ENCODE measurements at places on chromosomes 3 and 15. TPM values are rescaled to one million over a fixed set of nuclear protein-coding genes. Genes with fewer than 3 reads are reported as not detected.
A peak's percentile ranks its signal among the peaks of the same experiment; 100 is the strongest.

The GADL1 gene
- total RNA-seq = 0.15 TPM

The ULK4 gene
- 12.1 TPM for total RNA-seq

The HYKK gene
- total RNA-seq = 3.1 TPM

The SPTBN5 gene
- total RNA-seq = 0.90 TPM

The GPR149 gene
- total RNA-seq = not detected

The C3orf20 gene
- not detected for total RNA-seq

The ROPN1 gene
- total RNA-seq = not detected

The PYGO1 gene
- total RNA-seq = 0.83 TPM

The PSTPIP1 gene
- 1.1 TPM for total RNA-seq

The ALDH1A3 gene
- total RNA-seq = 9.2 TPM

The SCN10A gene
- not detected for total RNA-seq

The AADACL2 gene
- not detected for total RNA-seq

The CPNE9 gene
- 3.8 TPM for total RNA-seq

The NDUFB5 gene
- total RNA-seq = 78.9 TPM

GRCh38 chr15:66704019-66704802, 2.2 kb downstream of the SMAD6 start:
- no peak for DNase-seq

DNA sequence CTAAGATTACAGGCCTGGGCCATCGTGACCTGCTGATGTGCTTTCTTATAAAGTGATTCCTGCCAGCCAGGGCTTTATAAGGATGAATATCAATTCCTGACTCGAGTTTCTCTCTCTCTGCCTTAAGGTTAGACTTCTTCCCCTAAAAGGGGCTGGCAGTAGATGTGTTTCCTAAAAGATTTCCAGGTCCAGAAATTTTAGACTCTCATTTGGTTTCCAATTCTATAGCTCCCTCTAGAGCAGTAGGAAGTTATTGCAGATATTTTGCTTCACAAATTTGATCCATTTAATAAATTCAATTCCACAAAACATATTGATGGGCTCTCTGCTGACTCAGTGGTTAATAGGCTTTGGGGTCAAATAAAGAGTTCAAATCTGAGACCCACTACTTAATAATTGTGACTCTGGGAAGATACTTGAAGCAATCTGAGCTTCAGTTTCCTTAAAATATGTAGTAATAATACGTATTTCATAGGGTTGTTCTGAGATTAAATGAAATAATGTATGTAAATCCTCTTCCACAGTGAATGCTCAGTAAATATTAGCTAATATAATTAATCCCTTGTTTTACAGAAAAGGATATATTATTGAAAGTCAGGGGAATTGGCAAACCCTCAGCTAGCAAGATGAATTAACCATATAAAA, 2.1 kb downstream of the TRIM69 start:
- DNase-seq = no peak

- DNase-seq = peak; percentile 65
Observed at GRCh38 chr3:46484911-46485778, 12.6 kb upstream of the RTP3 start.

DNA sequence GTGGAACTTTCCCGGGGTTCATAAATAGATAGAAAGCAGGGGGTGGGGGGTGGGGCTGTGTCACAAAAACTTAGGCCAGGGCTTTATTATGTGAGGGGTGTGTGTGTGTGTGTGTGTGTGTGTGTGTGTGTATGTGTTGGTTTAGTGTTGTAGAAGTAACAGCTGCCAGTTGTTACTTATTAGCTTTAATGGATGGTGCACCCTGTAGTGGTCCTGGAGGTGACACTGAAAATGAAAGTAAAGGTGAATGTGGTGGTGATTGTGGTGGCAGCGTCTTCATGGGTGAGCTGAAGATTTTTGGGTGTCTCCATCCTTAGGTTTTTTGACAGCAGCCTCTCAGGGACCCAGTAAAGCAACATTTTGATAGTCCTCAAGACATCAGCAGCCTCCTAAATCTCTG, 449.9 kb downstream of the PDCD6IP start:
- DNase-seq = no peak

DNA sequence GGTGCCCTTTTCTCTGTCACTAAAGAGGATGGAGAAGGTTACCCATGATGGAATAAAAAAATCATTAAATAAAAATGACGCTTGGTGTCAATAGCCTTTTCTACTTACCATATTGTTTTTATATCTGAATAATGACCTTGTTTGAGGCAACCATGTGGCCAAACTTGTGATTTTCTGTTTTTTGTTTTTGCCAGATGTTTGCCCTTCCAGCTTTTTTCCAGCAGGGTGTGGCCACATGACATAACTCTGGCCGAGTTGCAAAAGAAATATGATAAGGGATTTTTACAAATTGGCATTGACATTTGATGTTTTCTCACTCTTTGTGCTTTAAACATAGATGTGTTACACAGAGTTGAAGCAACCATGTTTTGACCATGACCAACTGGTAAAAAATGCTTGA, 39.7 kb upstream of the EPHA3 start:
- DNase-seq = no peak

- DNase-seq = no peak
Observed at GRCh38 chr3:130850044-130850797, 43.7 kb upstream of the ATP2C1 start.

GRCh38 chr3:127473244-127474024, 117.1 kb downstream of the TPRA1 start:
- DNase-seq = peak; percentile 93

DNA sequence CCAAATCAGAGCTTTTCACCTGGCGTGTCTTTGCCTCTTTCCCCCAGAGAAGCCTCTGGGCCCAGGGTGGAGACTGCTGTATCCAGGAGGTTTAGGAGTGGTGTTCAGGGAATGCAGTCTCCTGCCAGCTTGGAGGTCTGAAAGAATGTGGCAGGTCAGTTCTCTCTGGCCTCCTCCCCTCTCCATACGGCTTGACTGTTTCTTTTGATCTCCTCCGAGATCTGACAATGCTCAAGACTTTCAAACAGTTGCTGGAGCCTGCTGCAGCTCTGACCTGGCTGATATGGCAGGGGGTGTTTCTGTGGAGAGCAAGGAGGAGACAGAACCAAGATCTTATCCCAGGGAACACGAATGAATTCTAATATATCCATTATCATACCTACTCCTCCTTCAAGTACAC, 24.7 kb upstream of the TM4SF4 start:
- no peak for DNase-seq

DNA sequence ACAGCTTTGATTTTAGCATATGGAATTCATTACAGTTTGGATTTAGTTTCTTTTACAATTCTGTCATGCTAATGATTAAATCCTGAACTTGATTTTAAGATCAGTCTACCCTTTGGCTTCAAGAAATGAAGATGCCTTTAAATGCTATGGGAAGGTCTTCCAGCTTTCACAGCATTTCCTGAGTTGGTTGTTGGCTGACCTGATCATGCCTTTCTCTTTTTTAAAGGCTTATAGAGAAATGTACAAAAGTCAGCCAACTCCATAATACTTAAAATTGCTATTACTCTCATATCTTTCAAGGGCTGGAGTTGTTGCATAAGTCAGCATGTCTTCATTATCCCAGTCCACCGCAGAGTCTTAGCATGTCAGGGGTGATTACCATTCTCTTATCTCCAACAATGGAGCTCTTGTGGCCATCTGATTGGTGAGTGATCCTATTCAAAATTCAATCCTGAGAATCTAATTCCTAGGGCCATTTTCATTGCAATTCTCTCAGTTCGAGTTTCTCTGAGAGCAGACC, 123.8 kb downstream of the GMNC start:
- no peak for DNase-seq

DNA sequence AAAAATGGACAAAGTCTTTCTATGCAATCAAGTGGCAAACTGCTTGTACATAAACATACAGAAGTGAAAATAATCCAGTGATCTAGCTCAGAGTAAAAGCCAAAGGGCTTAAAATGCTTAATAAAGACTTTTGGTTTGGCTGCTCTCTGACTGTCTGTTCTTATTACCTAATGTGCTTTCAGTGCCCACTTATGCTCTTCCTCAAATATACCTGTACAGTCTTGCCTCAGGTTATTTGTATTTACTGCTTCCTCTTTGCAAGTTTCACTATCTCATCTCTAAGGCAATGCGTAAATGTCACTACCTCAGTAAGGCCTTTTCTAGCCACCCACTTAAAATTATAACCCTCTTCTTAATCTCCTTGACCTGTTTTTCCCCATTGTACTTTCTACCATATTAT, 171.8 kb downstream of the EPHA6 start:
- no peak for DNase-seq

DNA sequence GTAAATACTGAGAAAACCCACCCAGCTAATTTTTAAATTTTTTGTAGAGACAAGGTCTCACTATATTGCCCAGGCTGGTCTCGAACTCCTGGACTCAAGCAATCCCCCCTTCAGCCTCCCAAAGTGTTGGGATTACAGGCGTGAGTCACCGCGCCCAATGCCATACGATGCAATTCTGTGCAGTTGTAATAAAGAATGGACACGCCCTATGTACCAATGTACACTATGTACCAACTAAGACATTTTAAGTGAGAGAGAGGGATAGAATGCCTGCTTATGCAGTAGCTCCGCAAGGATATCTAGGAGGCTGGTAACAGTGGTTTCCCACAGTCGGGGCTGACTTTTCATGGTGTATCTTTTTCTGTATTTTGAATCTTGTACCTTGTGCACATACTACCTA, 14.6 kb downstream of the ZNF710 start:
- no peak for DNase-seq

- no peak for DNase-seq
Observed at GRCh38 chr15:27241943-27242342, 271.0 kb downstream of the GABRG3 start.

DNA sequence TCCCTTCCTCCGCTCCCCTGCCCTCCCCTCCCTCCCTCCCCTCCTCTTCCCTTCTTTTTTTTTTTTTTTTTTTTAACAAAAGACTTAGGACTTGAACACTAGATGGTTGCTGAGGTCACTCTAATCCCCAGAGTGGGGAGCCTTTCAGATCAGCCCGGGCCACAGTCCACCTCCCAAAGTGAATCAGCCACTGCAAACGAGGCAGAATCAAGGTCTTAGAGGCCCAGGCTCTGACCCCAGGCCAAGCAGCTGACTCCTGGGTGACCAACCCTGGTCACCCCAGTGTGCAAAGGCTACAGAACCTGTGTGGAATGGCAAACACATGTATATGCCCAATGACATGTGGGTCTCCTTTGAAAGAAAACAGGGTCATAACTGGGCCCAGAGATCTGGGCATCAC, 18.3 kb upstream of the EHD4 start:
- no peak for DNase-seq

DNA sequence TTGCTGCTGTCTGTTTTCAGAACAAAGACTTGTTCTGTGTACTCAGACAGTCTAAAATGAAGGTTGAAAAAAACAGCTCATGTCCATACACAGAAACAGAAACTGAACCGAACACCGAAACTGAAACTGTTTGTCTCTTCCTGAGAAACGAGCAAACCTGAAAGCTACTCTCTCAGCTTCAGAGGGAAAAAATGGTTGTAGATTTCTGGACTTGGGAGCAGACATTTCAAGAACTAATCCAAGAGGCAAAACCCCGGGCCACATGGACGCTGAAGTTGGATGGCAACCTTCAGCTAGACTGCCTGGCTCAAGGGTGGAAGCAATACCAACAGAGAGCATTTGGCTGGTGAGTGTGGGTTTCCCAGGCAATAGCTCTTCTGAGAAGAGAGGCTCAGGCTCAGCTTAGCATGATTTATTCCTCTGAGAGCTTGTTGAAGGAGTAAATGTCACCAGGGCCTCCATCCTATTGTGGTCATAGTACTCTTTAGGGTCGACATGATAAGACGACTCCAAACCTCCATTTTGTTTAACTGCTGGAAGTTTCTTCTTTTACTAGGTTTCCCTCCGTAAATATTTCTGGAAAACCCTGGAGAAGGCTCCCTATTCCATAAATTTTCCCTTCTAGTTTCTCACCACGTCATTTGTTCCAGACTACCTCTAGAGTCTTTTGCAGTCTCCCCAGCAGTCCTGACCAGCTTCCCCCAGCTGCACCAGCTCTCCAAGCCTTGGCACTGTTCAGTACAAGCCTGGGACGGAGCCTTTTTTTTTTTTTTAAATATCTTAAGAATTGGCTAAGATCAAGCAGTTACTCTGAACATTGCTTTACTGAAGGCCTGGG, at the start of gene RTP4:
Gene RTP4, plus strand, starts transcription at position 135 of the 838 bp plus-strand sequence. Its CDS starts 57 bp downstream, at position 192.
- DNase-seq = no peak

DNA sequence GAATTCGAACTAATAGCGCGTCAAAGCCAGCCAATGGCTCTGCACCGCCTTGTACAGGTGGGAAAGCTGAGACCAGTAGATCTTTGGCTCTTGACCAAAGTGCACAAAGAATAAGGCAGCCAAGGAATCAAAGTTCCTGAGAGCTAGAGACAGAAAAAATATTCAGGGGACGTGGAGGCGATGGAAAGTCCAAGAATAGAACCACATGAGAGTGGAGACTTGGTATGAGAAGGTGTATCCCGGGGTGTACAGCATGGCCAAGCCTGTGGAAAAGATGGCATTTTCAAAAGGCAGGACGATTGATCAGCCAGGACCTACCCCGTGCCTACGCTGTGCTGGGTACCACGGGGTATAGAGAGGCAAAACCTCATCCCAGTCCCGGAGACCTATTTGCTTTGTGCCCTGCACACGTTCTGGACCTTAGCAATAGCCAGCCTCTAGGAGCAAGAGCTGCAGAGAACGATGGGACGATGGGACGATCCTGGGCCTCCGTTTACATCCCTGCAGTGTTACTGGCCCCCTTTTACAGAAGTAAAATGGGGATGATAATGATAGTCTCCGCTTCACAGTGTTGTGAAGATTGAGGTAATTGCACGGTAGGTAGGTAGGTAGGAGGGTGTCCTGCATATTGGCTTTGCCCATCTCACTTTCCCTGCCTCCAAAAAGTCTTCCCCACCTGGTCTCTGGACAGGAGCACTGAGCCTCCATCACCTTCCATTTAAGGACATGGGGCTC, 583 bp upstream of the RBSN start:
- DNase-seq = no peak

GRCh38 chr3:119420196-119420595, 43.2 kb downstream of the TMEM39A start:
- peak; percentile 34 for DNase-seq

DNA sequence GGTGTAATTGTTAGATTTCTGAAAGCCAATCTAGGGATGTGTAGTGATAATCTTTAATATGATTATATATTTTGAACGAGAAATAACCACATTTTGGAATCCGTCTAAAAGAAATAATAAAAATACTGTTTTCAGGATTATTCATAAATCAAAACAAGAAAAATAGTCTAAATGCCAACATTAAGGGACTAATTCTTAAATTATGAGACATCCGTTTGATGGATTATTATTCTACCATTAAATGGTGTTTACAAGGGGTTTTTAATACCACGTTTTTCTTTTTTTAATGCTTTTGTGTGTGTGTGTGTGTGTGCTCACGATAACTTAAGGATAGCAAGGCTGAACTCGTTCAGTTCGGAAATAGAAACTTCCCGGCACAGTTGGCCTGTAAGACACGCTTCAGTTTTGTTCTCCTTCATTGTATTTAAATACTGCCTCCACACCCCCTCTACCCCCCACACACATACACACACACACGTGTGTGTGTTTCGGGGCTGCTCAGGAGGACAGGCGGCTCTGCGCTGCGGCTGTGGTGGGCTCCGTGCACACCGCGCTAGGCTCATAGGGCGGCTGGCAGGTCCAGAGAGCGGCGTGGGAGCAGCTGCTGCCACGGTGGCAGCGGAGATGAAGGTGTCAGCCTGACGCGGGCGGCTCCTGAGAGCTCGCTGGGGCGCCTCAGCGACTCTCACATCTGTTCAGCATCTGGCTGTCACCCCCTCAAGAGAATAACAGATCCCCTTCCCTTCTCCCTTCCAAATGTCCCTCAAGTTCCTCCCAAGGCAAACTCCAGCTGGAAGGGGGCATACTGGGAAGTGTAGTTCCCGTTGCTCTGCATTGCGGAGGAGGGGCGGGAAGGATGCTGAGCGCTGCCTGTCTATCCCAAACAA, 23.0 kb upstream of the ANP32A start:
- peak; percentile 69 for DNase-seq
